ENCODE measurements at places on chromosomes 16 and 17. TPM values are rescaled to one million over a fixed set of nuclear protein-coding genes. Genes with fewer than 3 reads are reported as not detected.

DNA sequence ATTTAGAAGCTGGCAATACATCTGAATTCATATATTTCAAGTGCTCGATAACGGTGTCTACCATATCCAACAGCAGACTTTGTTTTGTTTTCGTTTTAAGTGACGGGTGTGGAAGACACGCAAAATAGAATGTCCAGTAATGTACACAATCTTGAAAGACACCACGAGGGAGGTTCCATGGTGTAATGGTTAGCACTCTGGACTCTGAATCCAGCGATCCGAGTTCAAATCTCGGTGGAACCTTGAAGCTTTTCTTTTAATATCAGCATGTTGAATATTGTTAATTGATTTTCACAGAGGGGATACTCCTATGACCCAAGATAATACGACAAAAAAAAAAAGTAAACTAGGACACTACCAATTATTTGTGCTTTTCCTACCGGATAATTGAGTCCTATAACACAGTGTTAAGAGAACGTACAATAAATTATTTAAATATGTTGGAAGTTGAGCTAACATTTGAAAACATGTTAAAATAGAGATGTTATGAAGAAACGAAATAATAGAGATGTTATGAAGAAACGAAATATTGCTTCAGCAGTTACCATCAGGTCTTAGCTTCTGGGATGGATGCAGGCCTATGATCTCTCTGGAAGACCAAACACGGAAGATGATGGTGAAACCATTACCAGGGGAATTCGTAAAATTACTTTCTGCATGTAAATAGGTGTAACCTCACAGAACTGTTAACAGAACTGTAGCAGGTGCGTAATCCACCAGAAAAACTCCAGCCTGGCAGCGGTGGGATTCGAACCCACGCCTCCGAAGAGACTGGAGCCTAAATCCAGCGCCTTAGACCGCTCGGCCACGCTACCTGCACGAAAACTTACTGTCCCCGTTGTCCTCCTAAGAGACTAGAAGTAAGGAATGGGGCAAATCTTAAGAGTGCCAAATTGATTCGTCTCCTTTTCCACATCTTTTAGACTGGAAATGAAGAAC lies 1.5 kb upstream of the ALOXE3 start:
- peak; percentile 96 for DNase-seq

Gene HSD11B2
- polyA plus RNA-seq = 40.8 TPM

GRCh38 chr17:70808596-70808995 lies 639.3 kb downstream of the KCNJ2 start:
- no peak for DNase-seq

GRCh38 chr16:11168386-11169051 lies 87.5 kb downstream of the SOCS1 start:
- DNase-seq = no peak

DNA sequence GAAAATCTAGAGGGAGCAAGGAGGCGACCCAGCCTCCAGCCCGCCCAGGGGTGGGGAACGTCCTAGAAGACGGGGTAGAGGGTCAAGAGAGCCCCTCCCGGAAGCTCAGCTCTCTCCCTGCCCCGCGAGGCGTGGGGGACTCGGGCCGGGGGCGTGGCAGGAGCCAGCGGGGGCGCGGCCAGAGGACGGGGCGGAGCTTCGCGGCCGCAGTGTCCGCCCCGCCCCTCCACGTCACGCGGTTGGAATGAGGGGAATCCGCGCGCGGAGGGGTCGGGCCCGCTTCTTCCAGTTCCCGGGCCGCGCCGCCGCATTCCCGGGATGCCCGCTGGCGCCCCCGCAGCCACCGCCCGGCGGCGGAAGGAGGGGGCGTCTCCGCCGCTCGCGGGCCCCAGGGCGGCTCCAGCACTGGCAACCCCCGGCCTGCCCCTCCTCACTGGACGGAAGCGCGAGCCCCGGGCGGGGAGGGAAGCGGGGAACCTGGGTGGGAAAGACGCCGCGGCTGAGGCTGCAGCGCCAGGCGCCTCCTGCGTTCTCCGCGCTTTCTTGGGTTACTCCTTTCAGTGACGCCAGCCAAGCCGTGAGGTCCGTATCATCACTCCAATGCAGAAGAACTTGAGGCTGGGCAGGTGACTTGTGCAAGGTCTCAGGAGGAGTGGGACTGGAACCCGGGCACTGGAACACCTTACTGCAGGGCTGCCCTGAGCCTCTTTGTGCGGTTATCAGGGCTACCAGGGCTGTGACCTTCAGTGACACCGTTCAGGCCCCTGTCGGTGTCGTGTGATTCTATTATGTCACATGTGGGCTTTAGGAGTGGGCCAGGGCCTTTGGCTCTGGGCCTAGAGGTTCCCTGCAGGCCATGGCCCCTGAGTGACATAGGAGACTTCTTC lies 4.3 kb downstream of the MYO1C start:
- DNase-seq = peak; percentile 87

DNA sequence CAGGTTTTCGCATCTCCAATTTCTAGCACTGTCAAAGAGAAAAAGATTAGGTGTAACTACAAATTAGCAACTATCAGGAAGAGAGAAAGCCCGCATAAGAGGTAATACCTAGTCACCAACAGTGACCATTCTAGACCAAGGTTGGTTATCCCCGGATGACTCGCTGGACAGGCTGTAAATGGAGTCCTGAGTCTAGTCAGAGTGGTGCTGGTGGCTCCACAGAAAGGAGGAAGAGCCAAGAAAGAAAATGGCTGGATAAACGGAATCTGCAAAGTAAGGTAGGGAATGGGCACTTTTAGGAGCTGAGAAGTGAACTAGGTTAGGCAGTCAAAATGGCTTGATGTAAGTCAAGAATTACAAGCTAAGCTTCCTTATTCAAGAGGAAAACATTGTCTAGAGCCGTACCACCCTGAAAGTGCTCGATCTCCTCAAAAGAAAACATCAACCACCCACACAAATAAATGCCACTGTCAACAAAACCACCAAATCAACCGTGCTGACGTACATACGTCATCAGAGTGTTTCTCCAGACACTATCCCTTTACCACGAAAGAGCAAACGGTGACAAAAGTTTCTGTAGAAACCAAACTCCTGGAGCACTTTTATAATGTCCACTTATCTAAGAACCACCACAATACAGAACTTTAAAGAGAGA lies 2.2 kb downstream of the GSPT1 start:
- no peak for DNase-seq

Gene DPEP1
- polyA plus RNA-seq = 29.0 TPM

GRCh38 chr16:89102041-89102471 lies 8.4 kb downstream of the ACSF3 start:
- no peak for DNase-seq

GRCh38 chr17:17971431-17972125 lies 622 bp downstream of the TOM1L2 start:
- DNase-seq = no peak

Gene EPN2
- polyA plus RNA-seq = 44.4 TPM
